NCI-H2081 (cell line): ENCODE measurements at places on chromosomes 3 and 15.

- DNase-seq: no peak
Measured at GRCh38 chr15:90914305-90915080, 11.4 kb downstream of the MAN2A2 start.

DNA sequence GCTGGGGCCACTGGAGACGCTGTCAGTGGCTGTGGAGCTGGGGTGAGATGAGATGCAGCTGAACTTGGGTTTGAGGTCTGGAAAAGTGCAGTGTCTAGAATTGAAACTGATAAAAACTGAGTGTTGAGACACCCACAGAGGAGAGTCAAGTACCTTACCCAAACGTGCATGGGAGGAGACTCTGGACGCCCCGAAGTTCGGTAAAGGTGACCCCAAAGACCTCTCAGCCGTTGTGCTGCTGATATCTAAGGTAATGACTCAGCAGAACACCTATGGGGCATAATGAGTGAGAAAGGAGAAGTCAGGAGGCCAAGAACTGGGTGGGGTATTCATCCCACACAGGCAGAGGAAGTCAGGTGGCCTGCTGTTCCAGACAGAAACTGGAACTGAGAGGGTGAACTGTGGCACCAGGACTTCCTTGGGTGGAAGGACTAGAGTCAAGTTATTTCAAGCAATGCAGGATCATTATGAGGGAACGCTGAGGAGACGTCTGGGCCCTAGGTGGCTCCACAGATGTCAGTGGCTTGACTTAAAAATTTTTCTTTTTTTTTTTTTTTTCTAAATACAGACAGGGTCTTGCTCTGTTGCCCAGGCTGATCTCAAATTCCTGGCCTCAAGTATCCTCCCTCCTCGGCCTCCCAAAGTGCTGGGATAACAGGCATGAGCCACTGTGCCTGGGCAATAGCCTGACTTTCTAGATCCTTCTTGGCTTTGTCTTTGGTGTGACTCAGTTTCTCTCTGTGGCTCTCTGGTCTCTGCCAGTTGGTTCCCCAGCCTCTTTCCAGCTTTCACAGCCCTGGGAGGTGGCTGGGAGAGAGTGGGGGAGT is 67.6 kb upstream of the GCNT3 start:
- no peak for DNase-seq

GRCh38 chr3:32285891-32286290 is 47.4 kb downstream of the CMTM8 start:
- DNase-seq: peak; percentile 77

DNA sequence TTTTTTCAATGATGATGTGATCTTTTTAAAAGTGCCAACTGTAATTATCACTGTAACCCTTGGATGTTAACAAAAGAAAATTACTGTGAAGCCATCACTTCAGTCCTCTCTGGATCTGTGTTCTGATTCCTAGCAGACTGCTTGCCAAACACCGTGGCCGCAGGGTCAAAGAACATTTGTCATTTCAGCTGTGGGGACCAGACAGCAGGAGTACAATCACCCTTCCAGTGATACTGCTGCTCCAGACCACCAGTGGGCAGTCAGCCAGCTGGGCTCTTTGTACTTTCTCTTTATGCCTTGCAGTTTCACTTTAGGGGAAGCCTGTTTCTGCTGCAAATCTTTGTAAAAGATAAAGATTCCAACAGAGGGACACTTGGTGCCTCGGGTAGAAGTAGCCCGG is 770.0 kb downstream of the GRM7 start:
- no peak for DNase-seq

- no peak for DNase-seq
Measured at GRCh38 chr3:140265302-140265701, 330.3 kb downstream of the CLSTN2 start.

- DNase-seq: no peak
Measured at GRCh38 chr3:56985878-56986277, 74.6 kb upstream of the SPATA12 start.

DNA sequence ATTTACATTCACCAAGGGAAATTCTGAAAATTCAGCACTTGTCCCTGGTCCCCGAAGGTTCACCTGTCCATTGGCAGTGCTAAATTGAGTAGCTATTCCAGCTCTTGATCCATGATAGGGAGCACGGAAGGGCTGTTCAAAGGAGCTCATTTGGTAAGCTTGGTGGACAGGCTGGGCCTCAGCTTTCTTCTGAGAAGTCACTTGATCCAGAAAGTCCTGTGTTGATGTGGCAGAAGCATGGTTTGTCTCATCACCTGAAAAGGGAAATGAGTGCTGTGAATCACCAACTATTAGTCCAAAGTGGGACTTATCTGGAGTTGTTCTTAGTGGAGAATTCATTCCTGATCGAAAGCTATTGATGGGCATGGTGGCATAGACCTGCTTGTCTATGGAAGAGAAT is 19.9 kb upstream of the SLC12A8 start:
- no peak for DNase-seq

DNA sequence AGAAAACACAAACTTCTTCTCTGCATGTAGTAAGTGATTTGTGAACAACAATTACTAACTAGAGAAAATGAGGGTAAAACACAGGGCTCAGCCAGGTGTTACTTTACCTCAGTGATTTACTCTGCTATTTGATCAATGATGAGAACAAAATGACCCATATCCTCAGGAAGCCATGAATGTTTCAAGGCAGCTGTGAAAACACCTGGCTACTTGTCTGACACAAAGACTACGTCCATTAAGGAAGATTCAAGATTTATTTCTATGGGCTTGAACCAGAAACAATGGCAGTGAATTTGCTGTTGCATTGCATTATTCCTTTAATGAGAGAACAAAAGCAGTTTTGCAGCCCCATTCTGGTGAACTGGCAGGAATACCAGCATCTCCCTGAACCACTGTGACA is 374.6 kb upstream of the ARL6 start:
- peak; percentile 99 for DNase-seq

DNA sequence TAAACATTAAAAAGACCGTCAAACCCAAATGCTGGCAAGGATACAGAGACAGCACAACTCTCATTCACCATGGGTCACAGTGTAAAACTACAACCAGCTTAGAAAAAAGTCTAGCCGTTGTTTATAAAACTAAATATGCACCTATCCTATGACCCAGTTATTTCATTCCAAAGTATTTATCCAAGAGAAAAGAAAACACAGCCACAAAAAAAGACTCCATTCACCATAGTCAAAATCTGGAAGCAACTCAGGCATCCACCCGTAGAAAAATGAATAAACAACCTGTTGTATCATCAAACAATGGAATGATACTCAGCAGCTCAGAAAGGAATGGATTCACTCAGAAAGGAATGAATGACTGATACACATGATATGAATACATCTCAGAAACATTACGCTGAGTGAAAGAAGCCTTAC is 28.6 kb downstream of the PLD1 start:
- DNase-seq: no peak

DNA sequence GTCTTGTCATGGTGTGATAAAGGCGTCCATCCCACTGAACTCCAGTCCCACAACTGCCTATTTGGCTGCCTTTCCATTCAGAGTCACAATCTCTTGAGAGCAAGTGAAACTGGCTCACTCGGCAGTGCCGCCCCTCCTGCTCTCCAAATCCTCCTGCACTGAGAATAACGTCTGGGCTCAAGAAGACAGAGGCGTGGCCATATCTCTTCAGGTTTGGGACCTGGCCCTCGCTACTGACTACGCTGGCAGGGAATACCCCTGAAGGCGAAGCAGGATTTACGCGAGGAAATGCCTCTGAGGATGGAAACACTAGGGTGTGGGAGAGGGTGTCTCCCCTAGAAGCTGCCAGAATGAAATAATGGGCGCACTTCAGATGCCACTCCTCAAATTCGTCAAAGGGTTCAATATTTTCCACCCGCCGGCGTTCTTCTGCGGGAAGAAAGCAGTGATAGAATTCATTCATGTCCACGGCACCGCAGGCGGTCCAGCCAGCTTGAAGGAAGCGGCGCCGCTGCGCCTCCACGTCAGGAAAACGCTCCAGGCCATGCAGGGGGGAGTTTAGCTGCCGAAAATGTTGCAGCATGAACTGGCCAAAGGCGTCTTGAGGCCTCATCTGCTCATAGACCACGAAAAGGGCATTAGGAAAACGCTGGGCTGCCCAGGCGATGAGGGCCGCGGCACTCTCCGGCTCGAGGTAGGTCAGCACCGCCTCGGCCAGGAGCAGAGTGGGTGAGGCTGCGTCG is 985 bp downstream of the LCMT2 start:
- peak; percentile 20 for DNase-seq

GRCh38 chr15:78641102-78641748 is at the start of gene CHRNB4:
Gene CHRNB4, minus strand, starts transcription at chr15:78641210. Its CDS starts 77 bp downstream, at chr15:78641133.
- no peak for DNase-seq

- no peak for DNase-seq
Measured at GRCh38 chr3:152243301-152243711, 25.4 kb upstream of the MBNL1 start.

GRCh38 chr3:133573054-133573628 is 345 bp upstream of the CDV3 start:
- DNase-seq: no peak

DNA sequence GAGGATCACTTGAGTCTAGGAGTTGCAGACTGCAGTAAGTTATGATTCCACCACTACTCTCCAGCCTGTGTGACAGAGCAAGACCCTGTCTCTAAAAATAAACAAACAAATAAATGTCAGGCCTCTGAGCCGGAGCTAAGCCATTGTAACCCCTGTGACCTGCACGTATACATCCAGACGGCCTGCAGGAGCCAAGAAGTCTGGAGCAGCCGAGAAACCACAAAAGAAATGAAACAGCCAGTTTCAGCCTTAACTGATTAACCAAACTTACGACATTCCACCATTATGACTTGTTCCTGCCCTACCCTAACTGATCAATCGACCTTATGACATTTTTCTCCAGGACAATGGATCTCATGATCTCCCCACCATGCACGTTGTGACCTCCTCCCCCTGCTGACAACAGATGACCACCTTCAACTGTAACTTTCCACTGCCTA is 32.5 kb upstream of the ZKSCAN7 start:
- no peak for DNase-seq

GRCh38 chr3:188469228-188469885 is 315.4 kb downstream of the LPP start:
- no peak for DNase-seq

DNA sequence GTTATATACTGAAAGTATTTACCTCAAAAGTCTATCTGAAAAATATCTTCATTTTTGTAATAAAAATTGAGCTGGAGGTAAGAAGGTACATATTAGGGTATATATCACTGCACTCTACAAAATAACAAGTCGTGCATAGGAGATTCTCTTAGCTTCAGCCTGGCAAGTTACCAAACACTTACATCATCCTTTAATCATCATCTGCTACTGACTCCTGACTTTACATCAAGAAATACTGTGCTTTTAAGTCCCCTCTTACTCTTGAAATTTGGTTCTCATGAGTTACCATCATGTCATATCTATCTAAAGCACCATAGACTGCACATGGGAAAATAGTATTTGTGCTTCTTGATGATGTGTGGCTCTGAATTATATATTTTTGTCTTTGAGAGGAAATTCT is 50.8 kb downstream of the LYSMD4 start:
- DNase-seq: peak; percentile 6

DNA sequence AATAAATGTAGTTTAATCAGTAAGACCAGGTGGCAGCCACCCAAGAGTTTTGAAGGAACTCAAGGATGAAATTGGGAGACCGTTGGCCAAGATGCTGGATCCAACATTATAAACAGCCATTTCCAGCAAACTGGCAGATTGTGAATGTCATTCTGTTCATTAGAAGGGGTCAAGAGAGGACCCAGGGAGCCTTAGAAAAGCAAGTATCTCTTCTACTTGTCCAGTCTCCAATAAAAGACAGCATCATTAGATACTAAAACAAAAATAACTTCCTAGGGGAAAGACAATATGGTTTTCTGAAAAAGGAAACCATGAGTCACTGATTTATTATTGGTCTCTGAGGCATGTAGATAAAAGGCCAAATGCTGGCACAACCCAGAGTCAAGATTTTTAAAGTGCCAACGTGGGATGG is 67.9 kb downstream of the GADL1 start:
- DNase-seq: no peak

DNA sequence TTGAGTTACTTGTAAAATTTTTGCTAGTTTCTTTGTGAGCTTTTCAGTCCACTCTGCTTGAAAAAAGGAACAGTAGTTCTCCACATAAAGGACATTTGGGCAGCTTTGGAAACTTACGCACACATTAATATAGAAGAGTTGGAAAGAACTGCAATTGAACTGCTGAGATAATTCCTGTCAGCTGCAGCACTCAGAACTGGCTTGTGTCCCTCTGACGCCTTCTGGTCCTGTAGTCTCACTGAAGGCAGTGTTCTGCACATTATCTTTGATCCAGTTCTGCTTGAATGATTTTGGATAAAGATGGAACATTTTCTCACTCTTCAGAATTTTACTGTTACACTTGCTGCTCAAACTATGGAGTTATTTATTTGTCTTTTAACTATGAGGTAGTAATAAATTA is 901.9 kb downstream of the OTOL1 start:
- DNase-seq: no peak

- DNase-seq: no peak
Measured at GRCh38 chr3:148175214-148175613, 522.5 kb upstream of the AGTR1 start.

DNA sequence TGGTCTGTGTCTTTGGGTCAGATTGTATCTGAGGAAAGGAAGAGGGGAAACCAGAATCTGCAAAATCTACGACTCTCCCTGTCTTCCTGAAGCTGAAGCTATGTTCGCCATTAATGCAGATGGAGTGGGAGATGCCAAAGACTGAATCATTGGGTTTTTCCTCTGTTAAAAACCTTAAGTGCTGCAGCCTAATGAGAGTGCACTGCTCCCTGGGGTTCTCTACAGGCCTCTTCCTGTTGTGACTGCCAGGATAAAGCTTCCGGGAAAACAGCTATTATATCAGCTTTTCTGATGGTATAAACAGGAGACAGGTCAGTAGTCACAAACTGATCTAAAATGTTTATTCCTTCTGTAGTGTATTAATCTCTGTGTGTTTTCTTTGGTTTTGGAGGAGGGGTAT is 24.0 kb downstream of the RMDN3 start:
- peak; percentile 46 for DNase-seq

DNA sequence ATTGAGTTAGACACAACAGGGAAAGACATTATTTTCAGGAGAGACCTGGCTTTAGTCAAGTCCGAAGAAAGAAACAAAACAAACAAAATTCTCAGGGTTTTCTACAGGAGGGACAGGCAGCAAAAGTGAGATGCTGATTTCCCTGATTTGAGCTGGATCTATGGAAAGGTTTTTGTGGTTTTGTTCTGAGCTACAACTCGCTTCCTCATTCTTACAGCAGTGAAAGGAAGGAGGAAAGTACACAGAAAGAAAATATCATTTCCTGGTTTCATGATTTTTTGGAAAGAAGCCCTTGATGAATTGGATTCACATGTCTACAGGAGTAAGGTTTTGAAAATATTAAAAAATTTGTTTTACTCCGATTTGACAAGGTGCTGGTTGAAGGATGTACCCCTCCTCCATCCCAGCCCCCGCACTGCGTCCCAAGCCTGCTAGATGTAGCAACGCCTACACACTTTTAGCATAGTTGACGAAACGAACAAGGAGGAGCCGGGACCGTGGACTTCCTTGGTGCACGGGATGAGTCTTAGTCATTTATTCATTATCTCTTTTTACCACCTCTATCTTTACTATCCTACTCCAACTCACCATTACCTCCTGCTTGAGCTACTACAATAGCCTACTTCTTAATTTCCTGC is 10.8 kb downstream of the PRICKLE2 start:
- no peak for DNase-seq

- DNase-seq: no peak
Measured at GRCh38 chr15:70931821-70932220, 39.2 kb downstream of the LRRC49 start.
